CD4-positive, alpha-beta memory T cell (primary cell): ENCODE measurements at places on chromosomes 7 and 10.

- DNase-seq = no peak
Observed at GRCh38 chr10:29583674-29584073, 51.1 kb downstream of the SVIL start.

- DNase-seq = no peak
Observed at GRCh38 chr7:41540601-41541000, 162.3 kb downstream of the INHBA start.

GRCh38 chr10:46539596-46540411 is 16.7 kb downstream of the GPRIN2 start:
- DNase-seq = no peak

DNA sequence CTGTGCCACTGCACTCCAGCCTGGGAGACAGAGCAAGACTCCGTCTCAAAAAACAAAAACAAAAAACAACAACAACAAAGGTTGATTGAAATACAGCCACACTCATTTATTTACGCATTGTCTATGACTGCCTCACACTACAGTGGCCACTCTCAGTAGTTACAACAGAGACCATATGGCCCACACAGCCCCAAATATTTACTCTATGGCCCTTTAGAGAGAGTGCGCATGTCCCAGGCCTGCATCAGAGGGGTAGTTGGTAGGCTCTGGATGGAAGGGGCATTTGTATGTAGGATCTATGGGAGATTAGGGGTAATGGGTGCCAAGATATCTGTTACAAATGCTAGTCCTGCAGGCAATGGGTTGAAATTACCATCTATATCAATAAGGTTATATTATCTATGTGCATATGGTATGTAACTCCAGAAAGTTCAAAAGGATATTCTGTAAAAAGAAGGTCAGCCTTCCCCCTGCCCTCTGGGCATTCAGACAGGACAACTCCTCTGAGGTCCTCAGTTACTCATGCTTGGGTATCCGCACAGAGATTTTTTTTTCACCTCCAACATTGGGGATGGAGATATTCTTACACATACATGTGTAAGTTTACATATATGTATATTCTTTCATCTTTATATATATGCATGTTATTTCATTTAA is 56.3 kb downstream of the DENND2A start:
- no peak for DNase-seq

DNA sequence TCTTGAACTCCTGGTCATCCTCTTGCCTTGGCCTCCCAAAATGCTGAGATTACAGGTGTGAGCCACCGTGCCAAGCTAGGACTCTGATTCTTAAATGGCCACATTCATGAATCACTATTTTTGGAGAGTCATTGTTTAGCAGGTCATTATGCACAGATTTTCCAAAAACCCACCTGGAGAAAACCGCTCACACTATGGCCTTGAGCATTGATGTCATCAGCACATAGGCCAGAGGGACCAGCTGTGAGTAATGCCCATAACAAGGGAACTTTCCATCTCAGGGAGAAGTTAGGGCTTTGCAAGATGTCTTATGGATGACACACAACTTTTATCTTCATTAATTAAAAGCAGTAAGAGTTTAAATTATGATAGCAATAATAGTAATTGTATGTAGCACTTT is 86.4 kb upstream of the KIF5B start:
- DNase-seq = no peak

DNA sequence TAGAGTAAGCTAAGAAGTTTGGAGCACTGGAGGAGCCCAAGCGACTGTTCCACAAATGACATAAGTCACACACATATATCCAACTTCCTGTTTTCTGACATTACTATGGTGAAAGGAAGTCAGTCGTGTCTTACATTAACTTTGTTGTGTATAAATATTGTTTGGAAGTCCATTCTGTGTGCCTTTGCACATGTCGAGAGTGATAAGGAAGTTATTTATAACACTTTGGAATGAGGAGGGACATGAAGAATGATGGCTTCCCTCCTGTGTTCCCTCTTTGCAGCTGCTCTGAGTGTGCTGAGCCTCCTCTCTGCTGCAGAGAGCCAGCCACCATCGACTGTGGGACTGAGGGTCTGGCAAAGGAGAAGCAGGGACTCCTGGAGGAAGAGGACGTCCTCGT is 40.4 kb upstream of the MGMT start:
- no peak for DNase-seq

DNA sequence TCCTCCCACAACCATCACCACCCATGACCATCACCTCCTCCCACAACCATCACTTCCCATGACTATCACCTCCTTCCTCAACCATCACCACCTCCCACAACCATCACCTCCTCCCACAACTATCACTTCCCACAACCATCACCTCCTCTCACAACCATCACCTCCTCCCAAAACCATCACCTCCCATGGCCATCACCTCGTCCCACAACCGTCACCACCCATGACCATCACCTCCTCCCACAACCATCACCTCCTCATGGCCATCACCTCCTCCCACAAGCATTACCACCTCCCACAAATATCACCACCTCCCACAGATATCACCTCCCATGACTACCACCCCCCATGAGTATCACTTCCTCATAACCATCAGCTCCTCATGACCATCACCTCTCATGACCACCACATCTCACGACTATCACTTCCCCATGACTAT is 52.2 kb downstream of the PDGFA start:
- DNase-seq = no peak

GRCh38 chr7:100221231-100221718 is 1.5 kb downstream of the PVRIG start:
- DNase-seq = peak; percentile 87

DNA sequence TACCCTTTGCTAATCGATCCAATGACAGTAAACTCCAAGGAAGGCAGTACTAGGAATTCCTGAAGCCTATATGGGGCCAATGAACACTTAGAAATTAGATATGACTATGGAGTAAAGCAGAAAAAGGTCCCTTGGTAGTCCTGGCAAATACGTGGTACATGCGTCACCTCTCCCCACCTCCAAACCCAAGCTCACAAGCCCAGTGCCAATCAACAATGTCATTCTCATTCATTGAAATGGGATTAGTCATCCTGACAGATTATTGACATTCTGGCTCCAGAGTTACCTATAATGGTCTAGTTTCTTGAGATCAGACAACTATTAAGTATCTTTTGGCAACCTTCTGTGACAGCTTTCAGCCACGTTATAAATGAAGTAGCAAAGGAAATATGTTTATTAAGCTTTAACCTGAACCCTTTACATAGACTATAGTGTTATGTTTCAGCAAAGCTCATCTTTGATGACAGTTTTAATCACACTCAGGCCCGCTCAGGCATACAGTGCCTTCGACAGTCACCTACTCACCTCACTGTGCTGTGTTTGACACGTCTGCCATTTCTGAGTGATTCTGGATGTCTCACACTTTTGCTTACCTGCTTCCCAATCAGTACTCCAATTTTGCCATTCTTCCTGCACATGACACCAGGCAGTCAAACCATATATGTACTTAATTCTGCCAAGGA is 69.6 kb upstream of the ADO start:
- no peak for DNase-seq

- no peak for DNase-seq
Observed at GRCh38 chr10:21196822-21197395, 299.8 kb upstream of the NEBL start.

DNA sequence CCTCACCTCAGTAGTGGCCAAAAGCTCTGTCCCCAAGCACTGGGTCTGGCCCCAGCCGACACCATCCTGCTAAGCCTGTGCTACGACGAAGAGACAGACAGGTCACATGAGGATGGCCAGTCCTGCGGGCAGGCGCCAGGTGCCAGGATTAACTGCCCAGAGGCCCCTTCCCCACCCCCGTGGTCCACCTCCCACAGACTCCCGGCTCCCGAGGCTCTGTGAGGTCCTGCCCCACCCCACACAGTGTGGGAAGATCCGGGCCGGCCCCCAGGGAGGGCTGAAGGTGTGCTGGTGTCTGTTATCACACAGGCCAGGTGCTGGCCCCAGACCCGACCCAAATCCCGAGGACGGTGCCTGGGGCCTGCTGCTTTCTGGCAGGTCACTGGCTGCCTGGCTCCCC is 27.2 kb downstream of the CYP2W1 start:
- DNase-seq = no peak

DNA sequence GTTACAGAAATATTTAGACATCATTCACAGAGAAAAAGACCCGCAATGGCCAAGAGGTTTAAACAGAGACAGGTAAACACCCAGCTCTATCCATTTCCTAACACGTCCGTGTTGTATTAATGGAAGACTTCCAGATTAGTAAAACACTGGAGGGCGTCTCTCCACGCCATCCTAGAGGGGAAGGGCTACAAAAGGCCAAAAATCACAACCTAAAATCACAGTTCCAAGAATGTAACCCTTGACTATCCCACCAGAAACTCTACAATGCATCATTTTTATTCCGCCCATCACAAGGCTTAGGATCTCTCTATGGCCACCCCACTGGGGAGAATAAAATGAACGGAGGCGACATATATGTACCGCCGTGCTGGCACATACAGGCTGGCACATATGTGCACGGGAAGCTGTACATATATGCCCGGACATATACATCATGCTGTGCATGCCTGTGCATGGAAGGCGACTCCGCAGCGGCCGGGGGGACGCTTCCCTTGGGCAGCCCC is 734 bp downstream of the PCLO start:
- no peak for DNase-seq

DNA sequence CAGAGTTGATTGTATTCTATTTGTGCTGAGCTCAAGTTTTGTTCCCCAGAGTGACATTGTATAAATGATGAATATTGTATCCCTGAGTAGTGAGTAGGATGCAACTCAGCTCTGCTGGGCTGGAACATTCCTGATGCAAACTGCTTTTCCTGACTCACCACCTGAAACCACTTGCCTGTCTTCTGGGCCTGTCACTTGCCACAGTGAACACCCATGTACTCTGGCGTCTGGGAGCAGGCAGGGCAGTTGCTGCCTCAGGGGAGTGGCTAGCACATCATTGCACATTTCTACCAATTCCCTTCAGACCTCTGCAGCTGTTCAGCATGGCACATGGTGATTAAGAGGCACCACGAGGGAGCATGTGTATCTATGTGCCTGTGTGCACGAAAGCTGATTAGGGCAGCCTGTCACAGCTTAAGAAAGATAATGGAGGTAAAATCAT is 157.3 kb downstream of the SND1 start:
- no peak for DNase-seq

- DNase-seq = no peak
Observed at GRCh38 chr7:1580422-1581030, 10.7 kb upstream of the PSMG3 start.

- no peak for DNase-seq
Observed at GRCh38 chr7:129684777-129685176, 73.3 kb downstream of the NRF1 start.

- DNase-seq = no peak
Observed at GRCh38 chr10:49055221-49055849, 60.0 kb downstream of the VSTM4 start.

DNA sequence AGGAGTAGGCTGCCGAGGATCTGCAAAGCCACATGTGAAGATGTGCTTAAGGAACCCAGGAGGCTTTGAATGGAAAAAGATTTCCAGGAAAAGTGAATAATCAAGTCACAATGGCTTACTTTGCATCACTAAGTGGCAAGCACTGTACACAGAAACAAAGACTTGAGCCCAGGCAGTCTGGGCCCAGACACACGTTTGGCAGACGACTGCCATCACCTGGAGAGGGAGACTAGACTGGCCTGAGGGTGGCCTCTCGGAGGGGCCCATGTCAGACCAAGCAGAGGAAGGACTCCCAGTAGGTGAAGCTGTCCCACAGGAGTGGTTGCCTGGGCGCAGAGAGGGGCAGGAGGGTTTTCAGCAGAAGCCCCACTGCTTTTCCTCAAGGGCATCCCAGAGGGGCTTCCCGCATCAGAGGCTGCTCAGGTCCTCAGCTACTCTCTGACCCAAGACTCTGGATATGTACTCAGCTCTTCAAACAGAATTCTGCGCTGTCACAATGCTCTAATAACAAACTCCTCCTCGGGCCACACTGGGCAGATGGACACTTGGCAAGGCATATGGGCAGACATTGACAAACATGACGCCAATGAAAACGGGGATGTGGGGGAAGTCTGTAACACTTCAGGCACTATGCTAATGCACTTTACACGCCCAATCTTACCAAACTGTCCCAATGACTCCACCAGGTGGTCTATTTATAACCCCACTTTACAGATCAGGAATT is 27.9 kb upstream of the FRAT2 start:
- no peak for DNase-seq

DNA sequence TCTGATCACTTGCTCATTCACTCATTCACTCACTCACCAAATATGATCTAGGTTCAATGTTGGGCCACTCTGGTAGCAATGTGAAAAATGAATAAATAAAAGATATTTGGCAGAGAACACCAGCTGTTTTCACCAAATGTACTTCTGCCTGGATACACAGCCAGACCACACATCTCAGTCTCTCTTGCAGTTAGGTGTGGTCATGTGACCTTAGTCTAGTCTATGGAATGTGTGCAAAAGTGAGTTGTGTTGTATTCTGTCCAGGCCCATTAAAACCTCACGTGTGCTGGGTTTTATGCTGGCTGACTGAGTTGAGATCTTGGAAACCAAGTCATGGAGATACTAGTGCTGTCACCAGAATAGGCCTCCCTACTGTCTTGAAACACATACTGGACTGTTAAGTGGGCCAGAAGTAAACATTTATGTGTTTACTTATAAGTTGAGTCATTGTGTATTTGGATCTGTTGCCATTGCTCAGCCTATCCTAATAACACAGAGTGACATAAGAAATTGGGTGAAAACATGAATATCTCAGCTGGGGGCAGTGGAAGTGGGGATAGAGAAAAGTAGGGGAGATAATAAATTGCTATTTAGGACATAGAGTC is 145.5 kb downstream of the PTEN start:
- no peak for DNase-seq

DNA sequence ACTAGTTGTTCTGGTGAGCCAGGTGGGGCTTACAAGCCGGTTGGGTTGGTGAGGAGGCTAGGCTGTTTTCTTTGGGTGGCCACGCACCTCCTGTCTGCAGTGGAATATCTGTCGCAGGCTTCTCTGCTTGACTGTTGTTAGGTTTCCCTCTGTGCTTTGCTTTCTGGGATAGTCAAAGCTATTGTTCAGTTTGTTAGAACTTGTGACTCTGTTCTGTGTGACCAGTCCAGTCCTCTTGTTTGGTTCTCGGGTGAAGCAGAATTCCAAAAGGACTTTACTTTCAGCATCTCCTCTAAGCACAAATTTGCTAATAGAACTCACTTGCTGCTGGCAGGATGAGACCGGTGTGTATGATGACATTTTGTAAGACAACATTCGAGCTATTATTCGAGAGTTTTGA is 105.3 kb downstream of the CREB5 start:
- DNase-seq = no peak

DNA sequence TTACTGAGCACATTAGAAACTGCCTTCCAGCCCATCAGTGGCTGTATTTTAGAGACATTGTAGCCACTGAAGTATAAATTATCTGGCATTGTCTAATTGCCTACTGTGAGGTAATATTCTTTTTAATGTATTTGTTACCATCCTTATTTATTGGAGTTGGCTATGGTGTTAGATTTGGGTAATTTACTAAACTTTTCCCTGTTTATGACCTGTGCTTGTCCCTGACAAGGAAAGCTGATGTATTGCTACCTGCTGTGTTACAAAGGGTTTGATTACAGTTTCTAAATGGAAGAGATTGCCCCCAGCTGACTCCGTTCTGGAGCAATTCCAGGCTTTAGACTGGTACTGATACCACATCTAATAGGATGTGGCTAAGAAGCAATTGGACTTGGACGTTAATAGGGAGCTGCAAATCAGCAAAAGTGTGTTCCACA is 12.3 kb upstream of the ASCC1 start:
- DNase-seq = no peak
